ENCODE measurements at places on chromosomes 16 and 17.

- DNase-seq = no peak
These were observed 169.9 kb downstream of the SPECC1 start for GRCh38 chr17:20179041-20179440.

DNA sequence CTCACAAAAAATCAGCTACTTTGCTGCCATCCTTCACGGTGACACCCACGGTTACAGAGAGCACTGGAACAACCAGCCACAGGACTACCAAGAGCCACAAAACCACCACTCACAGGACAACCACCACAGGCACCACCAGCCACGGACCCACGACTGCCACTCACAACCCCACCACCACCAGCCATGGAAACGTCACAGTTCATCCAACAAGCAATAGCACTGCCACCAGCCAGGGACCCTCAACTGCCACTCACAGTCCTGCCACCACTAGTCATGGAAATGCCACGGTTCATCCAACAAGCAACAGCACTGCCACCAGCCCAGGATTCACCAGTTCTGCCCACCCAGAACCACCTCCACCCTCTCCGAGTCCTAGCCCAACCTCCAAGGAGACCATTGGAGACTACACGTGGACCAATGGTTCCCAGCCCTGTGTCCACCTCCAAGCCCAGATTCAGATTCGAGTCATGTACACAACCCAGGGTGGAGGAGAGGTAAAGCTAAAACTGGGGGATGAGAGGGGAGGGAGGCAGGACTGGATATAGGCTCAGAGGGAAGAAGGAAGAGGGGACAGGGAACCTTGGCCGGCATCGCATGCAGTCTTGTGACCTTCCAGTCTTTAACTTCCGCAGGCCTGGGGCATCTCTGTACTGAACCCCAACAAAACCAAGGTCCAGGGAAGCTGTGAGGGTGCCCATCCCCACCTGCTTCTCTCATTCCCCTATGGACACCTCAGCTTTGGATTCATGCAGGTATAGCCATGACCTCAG lies 581 bp downstream of the CD68 start:
- no peak for DNase-seq

GRCh38 chr16:17457513-17457912 lies 13.2 kb downstream of the XYLT1 start:
- no peak for DNase-seq

GRCh38 chr17:3639981-3640596 lies 3.5 kb downstream of the CTNS start:
- DNase-seq = no peak

DNA sequence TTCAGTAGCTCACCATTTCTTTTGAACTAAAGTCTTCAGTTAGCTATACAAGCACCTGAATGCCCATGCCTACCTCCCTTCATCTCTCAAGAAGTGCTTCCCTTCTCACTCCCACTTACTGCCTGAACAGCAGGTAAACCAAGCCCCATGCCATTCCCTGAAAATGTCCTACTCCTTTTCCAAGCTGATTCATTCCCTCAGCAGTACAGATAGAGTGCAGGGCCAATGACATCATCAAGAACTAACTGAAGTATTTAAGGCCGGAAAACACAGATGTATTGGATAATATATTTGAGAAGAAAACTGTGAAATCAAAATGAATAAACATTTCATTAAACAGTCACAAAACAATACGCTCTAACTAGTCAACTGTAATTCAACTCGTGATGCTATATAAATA lies 478.8 kb upstream of the CDH11 start:
- DNase-seq = no peak

DNA sequence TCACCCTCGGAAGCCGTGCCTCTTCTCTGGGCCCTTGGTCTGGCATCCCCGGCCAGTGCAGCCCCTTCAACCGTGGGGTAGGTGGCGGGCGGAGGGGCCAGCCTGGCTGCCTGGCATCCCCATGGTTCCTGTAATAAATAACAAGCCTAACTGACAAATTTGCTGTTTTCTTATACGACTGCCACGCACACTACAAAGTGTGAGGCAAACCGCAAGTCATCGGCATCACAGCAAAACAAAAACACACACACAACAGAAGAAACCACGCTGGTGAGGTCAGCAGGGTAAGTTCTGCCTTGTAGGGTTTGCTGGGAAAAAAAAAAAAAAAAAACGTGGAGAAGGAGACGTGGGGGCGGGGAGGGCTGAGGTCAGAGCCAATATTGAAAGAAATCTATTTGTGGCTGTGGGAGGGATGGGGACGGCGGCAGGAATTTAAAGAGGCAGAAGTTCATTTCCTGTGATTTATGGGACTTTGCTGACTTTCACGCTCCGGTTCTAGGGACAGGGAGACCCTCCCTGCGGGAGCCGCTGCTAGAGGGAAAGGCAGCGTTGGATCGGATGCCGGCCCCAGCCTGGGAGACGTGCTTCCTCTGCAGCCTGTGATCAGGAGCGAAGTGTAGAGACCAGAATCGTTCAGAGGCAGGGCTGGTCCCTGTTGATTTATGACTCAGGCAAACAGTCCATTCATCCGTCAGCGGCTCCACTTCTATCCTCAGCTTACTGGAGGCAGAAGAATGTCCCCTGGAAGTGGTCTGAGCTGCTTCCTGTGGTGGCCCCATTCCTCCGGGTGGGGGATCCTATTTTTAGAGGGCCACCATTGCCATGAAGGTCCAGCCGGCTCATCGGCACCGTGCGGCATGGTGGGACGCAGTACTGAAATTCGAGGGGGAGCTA lies 162.8 kb downstream of the FOXL1 start:
- DNase-seq = no peak
